ENCODE measurements at places on chromosomes 11 and 22.

DNA sequence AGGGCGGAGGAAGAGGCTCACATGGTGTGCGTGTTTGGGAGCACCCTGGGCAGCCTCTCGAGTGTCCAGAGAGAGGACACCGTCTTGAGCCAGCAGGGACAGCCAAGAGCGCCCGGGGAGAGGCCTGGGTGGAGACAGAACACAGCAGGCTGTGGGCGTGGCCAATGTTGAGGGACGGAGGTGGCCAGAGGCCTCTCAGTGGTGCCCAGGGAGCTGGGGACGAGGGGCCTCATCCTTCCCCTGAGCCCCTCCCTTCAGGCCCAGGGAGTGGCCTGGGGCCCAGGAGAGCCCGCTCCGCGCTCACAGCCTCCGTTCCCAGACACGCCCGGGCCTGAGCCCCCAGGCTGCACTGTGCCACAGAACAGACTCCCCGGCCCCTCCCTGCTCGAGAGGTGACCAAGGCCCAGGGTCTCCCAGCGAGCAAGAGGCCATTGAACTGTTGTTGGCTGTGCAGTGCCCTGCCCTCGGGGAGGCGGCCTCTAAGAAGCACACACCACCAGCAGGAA is 48.4 kb downstream of the CDKN1C start:
- no peak for DNase-seq

- no peak for DNase-seq
These were observed 46.9 kb downstream of the C11orf71 start for GRCh38 chr11:114353443-114353842.

GRCh38 chr11:96318850-96319249 is 24.1 kb downstream of the MAML2 start:
- DNase-seq = no peak

- peak; percentile 67 for DNase-seq
These were observed 8.7 kb upstream of the TTC12 start for GRCh38 chr11:113305440-113306336.

GRCh38 chr22:28002181-28002700 is 83.2 kb upstream of the PITPNB start:
- no peak for DNase-seq

DNA sequence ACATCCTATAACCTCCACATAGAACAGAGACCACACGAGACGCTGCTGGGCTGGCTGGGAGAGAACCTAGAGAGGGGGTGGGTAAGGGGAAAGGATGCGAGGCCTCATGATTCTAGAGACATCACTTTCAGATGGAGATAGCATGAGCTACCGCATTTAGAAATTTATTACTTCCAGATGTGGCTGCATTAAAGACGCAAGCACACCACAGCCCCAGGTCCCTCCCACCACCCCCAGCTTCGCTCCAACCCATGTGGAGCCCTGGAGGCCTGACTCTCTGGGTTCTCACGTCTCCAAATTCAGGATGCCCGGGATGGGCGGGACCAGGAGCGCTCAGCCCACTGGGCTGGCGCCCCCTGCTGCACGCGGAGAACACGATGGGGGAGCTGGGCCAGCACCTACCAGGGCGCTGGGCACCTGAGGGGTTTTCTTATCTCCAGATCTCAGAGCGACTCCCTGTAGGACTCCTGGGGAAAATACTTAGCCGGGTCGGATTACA is 13.6 kb downstream of the MRPL21 start:
- DNase-seq = no peak

GRCh38 chr11:123698546-123699127 is 42.8 kb downstream of the ZNF202 start:
- no peak for DNase-seq

- DNase-seq = no peak
These were observed 11.3 kb downstream of the P2RY2 start for GRCh38 chr11:73229321-73229895.

GRCh38 chr11:65802841-65803240 is 16.0 kb downstream of the OVOL1 start:
- no peak for DNase-seq

- DNase-seq = no peak
These were observed 266.1 kb upstream of the PITPNB start for GRCh38 chr22:28185130-28185529.

DNA sequence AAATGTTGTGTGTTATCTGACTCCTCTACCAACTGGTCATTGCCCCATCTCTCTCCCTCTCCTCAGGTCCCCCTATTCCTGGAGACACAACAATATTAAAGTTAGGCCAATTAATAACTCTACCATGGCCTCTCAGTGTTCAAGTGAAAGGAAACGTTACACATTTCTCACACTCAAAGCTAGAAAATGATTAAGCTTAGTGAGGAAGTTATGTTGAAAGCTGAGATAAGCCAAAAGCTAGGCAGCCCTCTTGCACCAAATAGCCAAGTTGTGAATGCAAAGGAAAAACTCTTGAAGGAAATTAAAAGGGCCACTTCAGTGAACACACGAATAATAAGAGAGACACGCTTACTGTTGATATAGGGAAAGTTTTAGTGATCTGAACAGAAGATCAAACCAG is 6.9 kb downstream of the DLG2 start:
- no peak for DNase-seq

GRCh38 chr11:625636-626268 is 997 bp upstream of the CDHR5 start:
- no peak for DNase-seq

GRCh38 chr11:8093931-8094575 is 13.0 kb downstream of the TUB start:
- no peak for DNase-seq

GRCh38 chr22:39661842-39662685 is 91.5 kb downstream of the CACNA1I start:
- peak; percentile 21 for DNase-seq

DNA sequence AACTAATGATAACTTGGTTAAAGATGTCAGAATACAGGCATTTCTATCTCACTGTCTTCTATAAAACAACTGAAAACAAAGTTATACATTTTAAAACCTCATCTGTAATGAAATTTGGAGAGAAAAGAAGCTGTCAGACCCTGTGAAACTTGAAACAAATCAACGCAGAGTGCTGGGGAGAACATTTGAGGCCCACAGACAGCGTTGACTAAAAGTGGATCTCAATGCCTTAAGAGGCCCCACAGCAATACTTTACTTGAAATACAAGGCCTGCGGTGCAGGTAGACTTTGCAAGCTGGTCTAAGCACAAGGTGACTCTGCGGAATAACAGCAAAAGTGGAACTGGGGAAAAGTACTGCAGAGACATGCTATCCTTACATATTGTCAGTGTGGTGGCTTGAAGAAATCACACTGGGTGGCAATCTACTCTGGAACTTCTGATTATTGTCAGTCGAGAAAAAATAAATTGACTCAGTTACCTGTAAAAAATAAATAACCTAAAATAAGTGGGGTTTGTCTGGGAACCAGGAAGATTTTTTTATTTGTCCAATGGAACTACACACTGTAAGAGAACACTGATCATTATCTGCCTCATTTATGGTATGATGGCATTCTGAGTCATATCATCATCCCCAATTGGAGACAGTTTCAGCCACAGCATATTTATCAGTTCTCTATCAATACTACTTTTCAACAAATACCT is 138.9 kb downstream of the LUZP2 start:
- DNase-seq = no peak

Data from NCI-H510A treated with DMSO at 0.1 percent for 48 hours (cell line).